ENCODE measurements at places on chromosomes 16 and 17.

- DNase-seq, result no peak
Measured at GRCh38 chr16:3610698-3611145, 684 bp downstream of the SLX4 start.

DNA sequence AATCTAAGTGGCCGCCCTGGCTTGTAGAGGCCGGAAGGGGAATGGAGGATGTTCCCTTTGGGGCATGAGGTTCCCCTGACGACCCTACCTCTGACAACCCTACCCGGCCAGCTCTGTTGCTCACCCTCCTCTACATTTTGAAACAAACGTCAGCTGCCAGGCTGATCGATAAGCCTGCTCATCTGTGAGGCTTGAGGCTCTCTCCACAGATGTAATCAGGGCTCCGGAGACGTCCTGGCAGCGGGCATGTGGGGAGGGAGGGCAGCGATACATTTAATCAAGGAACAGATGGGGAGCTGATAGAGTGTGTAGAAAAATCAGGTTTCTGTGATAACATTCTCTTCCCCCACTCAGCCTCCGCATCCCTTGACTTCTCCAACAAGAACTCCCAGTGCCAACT lies 212.3 kb upstream of the SDK2 start:
- no peak for DNase-seq

GRCh38 chr17:33653399-33653788 lies 360.3 kb upstream of the ASIC2 start:
- DNase-seq, result no peak

DNA sequence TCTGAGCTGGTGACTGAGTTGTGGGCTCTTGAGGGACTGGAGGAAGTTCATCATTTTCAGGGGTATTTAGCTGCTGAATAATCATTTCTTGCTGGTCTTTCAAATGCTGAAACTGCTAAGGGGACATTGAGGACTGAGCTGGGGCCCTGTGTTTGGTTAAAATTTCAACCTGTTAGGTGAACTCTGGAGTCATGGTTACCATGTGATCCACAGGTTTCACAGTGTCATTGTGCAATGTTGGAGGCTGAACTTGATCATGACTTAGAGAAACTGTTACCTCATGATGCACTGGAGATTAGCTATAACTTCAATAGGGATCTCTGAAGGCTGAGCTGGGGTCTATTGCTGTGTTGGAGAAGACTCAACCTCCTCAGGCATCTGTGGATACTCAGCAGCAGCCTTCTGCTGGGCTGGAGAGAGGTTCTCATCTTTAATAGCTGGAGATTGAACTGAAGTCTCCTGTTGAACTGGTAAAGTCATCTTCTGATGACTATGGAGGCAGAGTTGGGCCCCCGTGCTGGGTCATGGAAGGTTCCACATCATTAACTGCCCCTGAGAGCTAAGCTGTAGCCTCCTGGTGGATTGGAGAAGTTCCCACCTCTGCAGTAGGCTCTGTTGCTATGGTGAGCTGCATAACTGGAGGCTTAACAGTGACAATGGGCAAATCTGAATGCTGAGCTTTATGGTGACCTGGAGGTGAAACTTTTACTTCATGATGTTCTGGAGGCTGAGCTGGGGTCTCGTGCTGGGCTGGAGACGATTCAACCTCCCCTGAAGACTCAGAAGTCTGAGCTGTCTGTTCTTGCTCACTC lies 15.2 kb downstream of the RDM1 start:
- no peak for DNase-seq

DNA sequence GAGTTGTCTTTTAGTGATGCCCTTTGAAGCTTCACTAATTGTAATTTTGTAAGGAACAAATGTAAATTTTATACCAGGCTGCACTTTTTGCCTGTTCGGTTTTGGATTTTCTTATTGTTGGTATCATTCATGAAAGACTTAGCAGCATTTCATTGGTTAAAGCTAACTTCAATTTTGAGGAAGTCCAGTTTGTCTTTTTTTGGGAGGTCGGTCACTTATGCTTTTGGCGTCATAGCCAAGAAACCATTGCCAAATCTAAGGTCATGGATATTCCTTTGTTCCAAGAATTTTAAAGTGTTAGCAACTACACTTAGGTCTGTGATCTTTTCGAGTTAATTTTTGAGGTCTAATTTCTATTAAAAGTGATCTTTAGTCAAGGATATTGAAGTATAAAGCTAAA lies 77.1 kb downstream of the PRKCA start:
- no peak for DNase-seq

DNA sequence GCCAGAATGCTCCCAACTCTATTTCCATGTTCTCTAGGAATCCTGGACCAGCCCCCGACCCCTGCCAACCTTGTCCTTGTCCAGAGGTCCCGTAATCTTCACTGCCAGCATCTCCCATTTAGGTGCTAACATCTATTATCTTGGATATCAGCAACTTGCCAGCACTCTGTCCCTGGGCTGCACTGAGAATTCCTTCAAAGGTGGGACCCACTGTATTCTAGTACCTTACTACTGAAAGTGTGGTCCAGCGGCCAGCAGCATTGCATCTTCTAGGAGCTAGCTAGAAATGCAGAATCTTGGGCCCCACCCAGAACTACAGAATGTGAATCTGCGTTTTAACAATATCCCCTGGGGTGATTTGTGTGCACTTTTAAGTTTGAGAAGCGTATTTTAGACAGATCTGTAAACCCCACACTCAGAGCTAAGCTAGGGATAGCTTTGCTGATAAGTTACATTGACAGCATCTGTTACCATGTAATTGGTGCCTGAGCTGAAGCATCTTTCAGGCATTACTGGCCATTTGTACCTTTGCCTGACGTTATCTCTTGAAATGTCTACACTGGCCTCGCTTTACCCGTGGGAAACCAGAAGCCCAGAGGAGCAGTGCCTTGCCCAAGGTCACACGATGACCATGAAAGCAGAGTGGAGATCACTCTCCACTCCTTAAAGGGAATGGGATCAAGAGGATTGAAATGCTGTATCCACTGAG lies 8.3 kb downstream of the ABAT start:
- DNase-seq, result no peak

- DNase-seq, result no peak
Measured at GRCh38 chr16:87160234-87160636, 157.0 kb downstream of the C16orf95 start.

DNA sequence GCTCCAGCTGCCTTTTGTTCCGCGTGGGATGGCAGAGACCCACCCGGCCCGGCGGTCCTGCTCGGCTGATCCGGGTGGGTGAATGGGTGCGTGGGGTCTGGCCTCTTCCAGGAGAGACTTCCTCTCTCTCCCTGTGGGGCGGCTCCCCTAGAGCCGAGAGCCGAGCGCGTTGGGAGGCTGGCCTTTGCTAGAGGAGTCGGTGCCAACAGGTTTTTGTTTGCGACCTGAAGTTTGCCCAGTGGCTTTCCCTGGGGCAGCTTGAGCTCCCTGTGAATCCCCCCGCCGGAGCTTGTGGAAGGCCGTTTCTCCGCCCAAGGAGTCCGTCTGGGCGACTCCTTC lies 970 bp downstream of the EPN2 start:
- DNase-seq, result no peak

GRCh38 chr17:51164911-51165679 lies 1.1 kb upstream of the NME2 start:
- no peak for DNase-seq

DNA sequence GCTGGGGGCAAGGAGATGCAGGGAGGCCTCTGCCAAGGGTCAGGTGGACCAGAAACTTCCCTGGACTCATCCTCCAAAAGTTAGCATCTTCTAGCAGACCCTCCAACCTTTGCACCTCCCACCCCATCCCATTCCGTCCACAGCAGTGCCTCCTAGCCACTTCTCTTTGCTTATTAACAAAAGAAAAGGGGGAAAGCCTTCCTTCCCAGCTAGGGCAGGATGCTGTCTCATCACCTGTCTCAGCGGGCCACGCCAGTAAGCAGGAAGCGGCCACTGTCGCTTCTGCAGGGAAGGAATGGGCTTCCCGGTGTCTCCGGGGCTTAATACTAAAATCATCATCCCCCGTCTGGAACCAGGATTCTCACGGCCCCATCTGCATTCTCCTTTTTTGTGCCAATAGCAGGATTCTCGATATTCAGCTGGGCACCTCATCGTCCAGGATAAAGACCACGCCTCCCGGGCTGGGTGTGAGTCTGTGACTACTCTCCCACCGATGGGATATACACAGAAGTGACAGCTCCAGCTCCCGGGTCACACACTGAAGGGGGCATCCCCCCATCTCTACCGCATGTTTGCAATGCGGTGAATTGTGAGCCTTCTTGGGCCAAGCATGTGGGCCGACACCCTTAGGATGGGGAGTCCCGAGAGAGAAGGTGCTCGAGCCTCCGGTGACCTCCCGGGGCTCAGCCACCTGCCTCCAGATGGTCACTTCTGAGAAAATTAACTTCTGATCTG lies 15.5 kb upstream of the RBFOX3 start:
- no peak for DNase-seq

GRCh38 chr16:66851166-66851964 lies 7.2 kb downstream of the CA7 start:
- no peak for DNase-seq

GRCh38 chr16:29812754-29813643 lies 1.0 kb downstream of the PRRT2 start:
- no peak for DNase-seq

- no peak for DNase-seq
Measured at GRCh38 chr16:81442916-81443687, 1.5 kb upstream of the CMIP start.

- no peak for DNase-seq
Measured at GRCh38 chr16:29770250-29770929, 7.7 kb upstream of the ZG16 start.

GRCh38 chr17:39759204-39759603 lies 21.5 kb downstream of the GRB7 start:
- DNase-seq, result no peak

GRCh38 chr16:84633622-84634021 lies 14.7 kb upstream of the KLHL36 start:
- DNase-seq, result no peak

Data from renal cortex interstitium (tissue), 15 donors.